ENCODE measurements at places on chromosomes 3 and 15.

DNA sequence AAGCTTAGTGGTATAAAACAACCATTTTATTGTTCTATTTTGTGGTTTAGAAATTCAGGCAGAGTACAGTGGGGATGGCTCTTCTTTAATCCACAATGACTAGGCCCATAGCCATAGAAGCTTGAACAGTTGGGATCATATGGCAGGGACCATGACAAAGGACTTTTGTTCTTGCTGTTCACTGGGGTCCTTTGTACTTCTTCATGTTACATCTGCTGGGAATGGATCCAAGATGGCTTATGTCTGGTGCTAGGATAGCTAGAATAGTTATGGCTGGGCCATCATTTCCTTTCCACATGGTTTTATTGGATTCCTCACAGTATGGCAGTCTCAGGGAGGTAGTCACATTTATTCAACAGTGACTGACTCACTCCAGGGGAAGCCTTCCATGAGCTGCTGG is 427.9 kb upstream of the AGTR1 start:
- no peak for DNase-seq

GRCh38 chr3:36600404-36600803 is 163.9 kb downstream of the DCLK3 start:
- DNase-seq, result no peak

DNA sequence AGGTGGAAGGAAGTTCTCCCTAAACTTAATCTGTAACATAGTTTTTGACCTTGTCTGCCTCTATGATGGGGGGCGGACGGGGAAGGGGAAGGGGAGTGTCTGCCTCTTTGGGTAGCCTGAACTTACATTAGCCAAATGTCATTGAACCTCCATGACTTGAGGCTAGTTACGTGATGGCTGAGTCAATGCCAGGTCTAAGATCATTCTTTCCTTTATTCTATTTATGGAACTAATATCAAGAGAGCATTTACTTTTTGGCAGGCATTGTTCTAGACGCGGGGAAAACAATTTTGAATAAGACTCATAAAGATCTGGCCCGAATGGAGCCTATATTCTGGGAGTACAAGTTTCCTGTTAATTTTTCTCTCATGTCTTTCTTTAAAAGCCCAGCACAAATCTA is 340.7 kb upstream of the C2CD4B start:
- no peak for DNase-seq

DNA sequence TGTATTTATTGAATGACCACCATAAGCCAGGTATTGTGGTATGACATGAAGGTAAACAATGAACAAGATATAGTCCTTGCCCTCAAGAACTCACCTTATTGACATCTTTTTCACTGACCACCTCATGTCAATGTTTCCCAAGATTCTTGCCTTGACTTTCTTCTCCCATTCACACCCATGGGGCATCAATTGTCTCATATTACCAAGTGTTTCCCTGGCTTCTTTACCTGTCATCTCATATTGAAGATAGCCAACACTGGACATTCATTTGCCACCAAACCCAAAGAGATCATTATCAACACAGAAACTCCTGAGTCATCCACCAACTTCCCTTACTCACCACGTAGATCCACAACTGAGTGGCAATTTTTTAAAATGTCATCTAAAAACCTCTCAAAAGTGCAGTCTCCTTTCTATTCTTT is 2.2 kb downstream of the EFHB start:
- DNase-seq, result no peak

DNA sequence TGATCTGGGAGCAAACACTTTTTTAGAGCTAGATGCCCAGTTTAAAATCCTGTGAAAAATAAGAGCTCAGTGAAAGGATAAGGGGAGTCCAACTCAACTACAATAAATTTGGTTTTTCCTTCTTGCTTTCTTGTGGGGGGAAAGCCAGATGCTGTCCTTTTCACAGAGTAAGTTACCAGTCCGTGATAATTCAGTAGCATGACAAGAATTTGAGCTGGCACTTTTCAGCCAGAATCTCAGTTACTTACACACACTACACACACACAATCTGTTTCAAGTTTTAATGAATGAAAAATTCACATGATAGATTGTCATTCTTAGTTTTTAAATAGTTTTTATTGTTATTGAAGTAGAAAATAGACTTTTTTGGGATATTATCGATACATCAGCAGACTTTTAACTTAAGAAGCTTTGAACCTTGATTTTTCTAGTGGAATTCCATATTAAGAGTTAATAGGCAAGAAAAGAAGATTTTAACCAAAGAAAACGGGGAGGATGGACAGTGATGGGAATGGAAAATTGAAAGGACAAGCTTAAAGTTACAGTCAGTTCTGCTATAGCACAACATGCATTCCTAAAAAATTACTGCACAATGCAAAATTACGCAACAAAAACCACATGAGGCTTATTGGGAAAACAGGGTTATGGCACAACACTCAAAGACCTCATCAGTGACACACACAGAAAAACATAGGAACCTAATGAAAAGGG is 47.0 kb downstream of the PSMD6 start:
- DNase-seq, result no peak

DNA sequence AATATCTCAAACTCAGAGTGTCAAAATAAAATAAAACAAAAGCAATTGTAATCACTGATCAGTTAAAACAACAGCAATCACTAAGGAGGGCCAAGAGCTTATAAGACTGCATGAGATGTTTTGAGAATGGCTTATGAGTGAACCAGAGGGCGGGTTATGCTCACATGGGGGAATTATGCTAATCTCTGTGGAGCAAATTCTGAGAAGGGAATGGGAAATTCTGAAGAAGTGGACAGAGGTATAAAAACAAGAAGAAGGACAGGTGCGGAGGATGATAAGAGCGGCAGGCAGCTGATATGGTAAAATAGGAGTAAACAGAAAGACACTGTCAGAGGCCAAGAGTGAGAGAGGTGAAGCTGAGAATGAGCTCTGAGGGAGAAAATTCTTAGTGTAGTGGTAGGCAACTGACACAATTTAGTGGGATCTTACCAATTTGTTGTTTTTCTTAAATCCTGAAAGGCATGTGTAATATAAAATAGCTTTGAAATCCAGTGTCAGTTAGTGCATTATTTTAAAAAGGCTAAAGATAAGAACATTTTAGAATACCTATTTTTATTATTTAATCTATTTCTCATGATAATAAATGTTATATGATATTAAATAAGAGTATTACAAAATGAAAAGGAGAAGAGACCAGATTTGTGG is 133.8 kb downstream of the SPATA16 start:
- DNase-seq, result no peak

- no peak for DNase-seq
Observed at GRCh38 chr3:128585189-128585588, 65.4 kb downstream of the RPN1 start.

- DNase-seq, result no peak
Observed at GRCh38 chr3:52204337-52205073, 6.5 kb downstream of the ALAS1 start.

DNA sequence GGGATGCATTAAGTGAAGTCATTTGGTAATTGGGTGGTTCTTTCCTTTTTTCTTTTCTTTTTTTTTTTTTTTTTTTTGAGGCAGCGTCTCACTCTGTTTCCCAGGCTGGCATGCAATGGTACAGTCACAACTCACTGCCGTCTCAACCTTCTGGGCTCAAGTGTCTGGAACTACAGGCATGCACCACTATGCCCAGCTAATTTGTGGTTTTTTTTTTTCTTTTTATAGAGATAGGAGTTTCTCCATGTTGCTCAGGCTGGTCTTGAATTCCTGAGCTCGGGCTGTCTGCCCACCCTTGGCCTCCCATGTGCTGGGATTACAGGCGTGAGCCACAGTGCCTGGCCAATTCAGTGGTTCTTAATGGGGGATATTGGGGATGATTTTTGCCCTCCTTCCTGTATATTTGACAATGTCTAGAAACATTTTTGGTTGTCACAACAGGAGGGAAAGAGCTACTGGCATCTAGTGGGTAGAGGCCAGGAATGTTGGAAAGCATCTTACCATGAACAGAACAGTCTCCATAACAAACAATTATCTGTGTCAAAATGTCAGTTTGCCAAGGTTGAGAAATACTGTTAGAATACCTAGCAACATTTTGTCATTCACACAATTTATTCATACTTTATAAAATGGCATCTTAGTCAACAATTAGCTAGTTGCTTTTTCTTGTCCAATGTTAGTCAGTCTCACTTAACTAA is 79.4 kb upstream of the CNTN3 start:
- DNase-seq, result no peak
